ENCODE measurements at places on chromosomes 1 and 21.

DNA sequence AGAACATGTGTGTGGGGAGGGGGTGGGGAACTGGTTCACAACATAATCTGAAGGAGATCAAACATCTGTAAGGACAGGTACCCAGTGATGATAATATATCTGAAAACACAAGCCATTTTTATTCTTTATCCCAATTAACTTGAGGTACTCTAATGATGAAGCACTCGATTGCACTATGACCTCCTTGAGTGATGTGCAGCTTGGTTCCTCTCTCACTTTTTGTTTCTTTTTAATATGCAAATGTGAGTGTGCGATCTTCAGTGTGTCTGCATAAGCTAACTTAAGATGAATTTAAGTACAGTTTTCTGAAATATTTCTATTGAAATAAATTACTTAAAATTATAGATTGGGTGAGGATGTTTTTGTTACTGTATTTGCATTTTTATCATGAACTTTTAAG, 50.6 kb upstream of the ANGPTL1 start:
- DNase-seq: no peak

- DNase-seq: no peak
These were observed 330.9 kb upstream of the VAMP3 start for GRCh38 chr1:7440154-7440553.

- no peak for DNase-seq
These were observed 159.2 kb downstream of the HFM1 start for GRCh38 chr1:91245435-91245834.

DNA sequence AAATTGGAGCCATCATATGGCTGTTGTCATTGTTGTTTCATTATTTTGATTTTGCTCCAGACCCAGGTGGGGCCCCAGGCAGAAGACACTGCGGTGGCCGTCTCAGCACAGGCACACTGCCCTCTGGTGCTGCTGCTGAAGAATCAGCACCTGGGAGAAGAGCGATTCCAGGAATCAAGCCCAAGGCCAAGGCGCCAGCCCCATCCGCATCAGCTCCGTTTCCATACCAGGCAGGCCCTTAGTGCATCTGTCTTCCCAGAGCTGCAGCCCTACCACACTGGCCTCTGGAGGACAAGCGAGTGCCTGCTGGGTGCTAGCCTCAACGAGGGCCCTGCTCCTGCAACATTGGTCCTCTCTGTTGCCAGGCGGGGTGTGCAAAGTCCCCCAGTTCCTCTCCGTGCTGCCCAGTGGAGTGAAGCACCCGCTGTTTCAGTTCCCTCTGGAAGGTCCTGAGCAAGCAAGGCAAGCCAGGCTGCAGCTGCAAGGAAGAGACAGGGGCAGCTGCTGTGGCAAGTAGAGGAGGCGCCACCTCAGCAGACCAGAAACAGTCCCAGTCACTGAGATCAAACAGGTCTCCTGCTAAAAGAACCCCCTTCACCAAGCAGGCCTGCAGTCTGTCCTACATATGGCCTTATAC, 5.2 kb downstream of the GRIK3 start:
- no peak for DNase-seq

DNA sequence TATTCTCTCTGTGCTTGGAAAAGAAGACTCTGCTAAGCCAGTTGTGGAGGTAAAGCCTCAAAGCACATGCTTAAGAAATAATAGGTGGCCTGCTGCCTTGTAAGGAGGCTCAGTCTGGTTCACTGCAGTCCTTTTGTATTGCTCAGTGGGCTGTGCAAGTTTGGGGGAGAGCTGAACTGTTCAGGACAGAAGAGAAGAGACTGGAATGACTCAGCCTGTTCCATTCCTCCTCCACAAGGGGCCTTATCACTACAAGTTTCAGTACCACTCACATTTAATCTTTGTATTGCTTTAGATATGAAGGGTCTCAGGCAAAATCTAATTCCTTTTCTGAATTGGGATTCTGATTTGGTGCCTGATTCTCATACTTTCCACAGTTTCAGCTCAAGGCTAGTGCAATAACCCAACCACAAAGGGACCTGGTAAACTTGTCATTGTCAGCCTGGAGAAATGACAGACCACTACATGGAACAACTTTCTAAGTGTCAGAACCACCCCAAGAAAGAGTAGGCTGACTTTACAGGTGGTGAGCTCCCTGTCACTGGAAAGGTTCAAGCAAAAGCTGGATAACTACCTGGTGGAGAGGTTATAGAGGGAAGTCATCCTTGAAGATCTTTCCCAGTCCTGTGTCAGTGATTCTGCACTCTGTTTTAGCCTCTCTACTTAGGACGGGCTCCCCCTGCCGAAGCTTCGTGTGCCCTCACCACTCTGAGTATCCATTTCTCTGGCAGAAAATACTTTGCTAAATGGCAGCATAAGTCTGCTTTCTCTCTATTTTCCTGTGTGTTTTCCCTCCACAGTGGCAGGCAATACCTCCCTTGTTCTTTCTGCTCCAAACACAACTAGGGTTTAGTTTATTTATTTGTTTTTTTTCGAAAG, 162.9 kb upstream of the GJB5 start:
- no peak for DNase-seq

GRCh38 chr1:107405236-107405635, 264.4 kb downstream of the NTNG1 start:
- peak; percentile 74 for DNase-seq

DNA sequence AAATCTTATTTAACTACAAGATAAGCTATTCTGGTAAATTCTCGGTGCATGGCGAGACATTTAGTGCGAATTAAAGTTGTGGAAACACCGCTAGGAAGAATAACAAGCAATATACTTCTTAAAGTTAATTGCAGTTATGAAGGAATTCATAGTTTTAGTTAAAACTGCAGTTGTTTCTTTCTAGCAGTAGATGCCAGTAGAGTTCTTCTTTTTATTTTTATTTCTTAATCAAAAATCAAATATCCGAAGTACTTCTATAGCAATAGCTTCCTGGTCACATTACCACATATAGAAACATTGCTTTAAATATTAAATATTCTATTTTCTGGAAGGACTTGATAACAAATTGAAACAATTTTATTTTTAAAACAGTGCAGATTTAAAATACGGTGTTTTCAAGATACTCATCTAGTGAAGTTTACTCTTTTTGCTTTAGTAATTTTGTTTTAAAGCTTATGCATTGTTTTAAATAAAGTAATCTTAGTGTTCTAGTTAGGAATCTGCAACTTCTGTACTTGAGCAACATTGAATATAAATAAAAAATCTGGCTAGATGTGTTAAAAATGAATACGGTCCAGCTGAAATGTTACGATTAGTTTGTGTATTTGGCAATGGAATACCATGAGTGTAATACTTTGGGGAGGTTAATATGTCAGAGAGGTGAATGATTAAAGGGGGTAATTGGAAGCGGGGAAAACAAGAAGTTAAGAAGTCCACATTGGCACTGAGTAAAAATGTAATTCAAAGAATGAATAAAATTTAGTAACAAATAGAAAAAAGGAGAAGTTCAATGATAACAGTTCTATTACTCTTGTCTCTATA, 2.7 kb upstream of the PRKACB start:
- DNase-seq: no peak

- no peak for DNase-seq
These were observed 65.1 kb upstream of the TMEM51 start for GRCh38 chr1:15088281-15088971.

GRCh38 chr1:6385488-6386191, 7.9 kb downstream of the ACOT7 start:
- no peak for DNase-seq

GRCh38 chr21:29146726-29147125, 16.3 kb downstream of the MAP3K7CL start:
- no peak for DNase-seq
